CD4-positive, CD25-positive, alpha-beta regulatory T cell (primary cell): ENCODE measurements at places on chromosomes 3 and 15.

- peak; percentile 51 for DNase-seq
These were observed 36.1 kb downstream of the BNC1 start for GRCh38 chr15:83248151-83249029.

DNA sequence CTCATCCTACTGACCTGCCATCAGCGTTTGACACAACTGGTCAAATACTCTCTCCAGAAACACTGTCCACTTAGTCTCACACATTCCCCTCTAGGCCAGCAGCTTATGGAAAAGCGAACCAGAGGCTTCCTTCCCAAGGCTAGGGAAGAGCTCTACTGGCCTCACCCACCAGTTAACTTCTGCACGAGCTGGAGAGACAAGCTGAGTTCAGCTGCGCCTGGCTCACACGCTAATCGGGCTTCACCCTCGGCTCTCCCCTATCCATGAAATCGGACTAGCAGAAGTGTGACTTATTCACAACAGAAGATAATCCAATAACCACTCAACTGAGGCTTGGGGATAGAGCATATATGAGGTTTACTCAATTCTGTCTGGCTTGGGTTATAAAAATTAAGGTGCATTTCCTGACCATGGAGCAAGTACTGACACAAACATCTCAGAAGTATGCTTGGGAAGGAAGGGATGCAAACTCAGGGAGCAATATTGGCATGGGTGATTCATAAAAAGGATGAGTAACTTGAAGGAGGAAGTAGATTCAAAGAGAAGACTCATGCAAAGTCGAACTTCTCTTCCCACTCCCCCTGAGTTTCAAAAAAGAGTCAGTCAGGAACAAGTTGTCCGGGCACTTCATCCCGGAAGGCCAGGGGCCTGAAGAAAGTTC is 73.1 kb downstream of the XXYLT1 start:
- no peak for DNase-seq

DNA sequence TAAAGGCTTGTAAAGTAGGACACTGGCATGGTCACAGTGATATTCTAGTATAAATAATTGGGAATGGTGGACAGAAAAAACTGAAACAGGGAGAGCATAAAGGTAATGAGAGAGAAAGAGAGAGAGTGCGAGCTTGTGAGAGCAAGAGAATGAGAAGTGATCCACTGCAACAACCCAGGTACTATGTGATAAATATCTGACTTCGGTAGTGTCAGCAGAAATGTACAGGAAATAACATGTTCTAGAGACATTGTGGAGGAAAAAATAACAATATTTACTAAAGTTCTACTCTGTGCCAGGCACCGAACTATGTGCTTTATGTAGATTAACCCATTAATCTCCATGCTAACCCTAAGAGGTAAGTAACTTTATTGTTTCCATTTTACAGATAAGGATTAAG is 425.9 kb downstream of the ZBTB20 start:
- DNase-seq = no peak

DNA sequence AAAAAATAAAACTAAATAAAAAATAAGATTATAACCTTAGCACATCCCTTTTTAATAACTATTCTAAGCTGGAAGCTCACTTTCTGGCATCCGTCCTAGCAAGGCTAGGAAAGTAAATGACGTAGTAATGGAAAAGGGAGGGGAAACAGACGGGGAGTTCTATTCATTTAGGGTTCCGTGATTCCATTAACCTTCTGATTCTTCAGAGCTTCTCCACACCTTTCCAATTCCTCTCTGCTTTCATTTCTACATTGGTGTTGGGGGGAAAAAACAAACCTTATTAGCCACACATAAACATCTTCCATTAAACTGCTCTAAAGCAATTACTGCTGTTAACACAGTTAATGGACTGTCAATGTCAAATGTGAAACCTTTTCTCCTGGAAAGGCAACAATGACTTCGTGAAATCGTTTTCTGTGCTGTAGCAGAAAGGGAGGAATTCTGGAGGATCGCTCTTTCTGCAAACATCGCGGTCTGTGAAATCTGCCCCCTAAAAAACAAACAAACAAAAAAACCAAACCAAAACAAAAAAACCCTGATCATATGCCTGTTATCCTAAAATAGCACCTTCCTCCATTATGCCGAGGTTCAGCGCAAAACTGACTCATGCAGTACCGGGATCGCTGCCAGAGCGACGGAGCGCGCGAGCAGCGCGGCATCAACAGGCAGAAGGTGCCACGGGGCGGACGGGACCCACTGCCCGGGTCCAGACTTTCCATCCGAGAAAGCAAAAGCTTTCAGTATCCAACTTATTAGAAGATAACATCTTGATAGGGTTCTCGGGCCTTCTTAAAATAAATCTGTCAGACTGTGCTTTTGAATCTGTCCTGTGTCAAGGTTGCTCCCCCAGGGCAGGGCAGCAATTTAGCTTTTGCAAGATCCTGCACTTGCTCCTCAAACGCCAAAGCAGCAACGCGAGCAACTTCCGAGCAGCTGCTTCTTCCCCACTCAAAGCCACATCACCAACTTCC is 156.2 kb downstream of the FGF12 start:
- DNase-seq = peak; percentile 1
